ENCODE measurements at places on chromosomes 16 and 17.

DNA sequence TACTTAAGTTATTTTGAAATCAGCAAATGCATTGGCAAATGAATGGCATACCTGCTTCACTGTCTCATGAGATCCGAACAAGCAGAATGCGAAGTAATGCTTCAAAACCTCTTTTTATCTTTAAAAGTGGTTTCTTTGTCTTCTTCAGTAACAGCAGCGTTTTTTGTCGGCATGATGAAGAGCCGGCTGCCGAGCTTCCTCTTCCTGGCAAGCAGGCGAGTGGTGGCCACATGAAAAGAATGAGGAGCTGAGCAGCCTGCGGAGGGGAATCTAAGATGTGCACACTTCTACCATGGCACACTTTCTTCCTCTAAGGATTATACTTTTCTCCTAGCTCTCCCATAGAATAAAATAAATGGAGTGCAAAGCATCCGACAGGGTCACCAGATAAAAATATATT is 42.4 kb upstream of the AKTIP start:
- no peak for DNase-seq

GRCh38 chr17:11240041-11240840 is 772 bp upstream of the SHISA6 start:
- no peak for DNase-seq

GRCh38 chr16:1708768-1709180 is 2.8 kb downstream of the MAPK8IP3 start:
- no peak for DNase-seq

DNA sequence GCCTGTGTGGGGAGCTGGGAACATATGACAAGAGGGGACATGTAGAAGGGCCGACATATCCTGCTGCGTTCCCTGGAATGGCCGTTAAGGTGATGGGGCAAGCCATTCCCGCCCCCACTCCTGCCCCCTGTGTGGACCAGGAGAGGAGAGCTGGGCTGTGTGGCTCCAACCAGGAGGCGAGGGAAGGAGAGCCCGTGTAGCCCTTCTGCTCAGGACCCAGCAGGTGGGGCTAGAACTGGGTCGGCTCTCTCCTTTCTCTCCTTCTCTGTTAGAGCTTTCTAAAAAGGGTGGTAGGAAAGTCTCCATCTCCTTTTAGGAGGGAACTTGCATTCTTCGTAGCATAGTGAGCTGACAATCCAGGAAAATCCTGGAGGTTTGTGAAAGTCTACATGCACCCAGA is 12.8 kb downstream of the SPHK1 start:
- no peak for DNase-seq

DNA sequence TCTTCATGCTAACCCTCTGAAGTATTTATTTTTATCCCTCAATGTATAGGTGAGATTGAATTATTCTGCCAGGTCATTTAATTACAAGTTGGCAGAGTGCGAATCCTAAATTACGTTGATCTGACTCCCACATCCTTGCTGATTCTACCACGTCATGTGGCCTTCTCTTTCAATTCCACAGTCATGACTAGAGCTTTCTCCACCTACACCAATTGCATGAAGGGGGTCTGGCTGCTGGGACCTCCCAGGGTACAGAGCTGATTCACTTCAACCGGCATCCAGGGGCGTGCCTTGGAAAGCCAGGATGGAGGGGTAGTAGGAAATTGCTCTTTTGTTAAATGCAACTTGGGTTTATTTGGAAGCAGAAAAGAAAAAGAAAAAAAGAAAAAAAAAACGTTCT is 41.1 kb upstream of the CDH13 start:
- no peak for DNase-seq

DNA sequence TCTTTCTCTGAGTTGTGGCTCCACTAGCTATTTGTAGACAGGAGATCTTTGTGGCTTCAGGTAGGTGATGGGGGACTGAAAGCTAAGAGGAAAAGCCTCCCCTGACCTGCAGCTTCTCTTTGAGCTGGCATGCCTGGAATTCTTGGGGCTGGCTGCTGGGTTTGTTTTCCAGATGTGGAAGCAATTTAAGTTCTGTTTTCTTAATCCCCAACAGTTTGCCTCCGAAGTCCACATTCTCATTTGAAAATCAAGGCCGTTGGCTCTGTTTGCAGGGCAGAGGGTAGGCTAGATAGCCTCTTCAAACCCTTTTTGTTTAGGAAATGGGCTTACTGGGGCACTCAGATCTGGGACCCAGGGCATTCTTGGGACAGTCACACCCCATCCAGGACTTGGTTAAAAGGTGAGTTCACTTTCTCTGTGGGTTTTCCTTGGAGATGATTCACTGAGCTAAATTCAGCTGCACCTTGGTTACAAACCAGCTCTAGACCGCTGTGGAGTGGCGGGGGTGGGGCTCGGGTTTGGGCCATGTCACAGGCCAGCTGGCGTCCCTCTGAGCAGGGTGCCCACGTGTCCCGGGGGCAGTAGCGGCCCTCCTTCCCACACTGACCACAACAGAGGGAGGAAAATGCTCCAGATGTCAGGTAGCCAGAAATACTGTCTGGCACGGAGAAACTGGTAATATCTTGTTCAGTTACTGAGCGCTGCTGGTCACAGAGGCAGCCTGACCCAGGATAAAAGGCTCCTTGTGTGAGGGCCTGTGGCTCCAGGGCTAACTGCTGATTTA is 108.5 kb downstream of the RAB11FIP4 start:
- DNase-seq, result no peak
